ENCODE measurements at places on chromosomes 4 and X.

- DNase-seq: no peak
Measured at GRCh38 chr4:77818073-77818601, 1.0 kb downstream of the CNOT6L start.

- no peak for DNase-seq
Measured at GRCh38 chr4:30972542-30972941, 252.4 kb downstream of the PCDH7 start.

DNA sequence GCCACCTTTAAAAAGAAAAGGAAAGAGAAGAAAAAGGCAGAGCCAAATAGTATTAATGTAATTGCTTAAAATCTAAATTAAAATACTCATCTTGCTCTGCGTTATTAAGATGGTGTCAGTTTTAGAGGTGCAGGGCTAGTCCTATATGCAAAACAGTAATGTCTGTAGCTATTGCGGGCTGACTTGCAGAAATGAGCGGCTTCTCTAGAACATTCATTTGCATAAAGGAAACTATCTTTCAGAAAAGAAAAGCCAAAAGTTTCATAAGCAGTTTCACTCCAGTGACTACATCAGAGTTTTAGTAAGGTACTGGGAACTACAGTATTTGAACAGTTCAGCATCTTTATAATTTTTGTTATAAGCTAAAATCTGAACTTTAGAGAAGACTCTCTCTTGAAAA, 6.0 kb downstream of the SMAD1 start:
- DNase-seq: no peak

DNA sequence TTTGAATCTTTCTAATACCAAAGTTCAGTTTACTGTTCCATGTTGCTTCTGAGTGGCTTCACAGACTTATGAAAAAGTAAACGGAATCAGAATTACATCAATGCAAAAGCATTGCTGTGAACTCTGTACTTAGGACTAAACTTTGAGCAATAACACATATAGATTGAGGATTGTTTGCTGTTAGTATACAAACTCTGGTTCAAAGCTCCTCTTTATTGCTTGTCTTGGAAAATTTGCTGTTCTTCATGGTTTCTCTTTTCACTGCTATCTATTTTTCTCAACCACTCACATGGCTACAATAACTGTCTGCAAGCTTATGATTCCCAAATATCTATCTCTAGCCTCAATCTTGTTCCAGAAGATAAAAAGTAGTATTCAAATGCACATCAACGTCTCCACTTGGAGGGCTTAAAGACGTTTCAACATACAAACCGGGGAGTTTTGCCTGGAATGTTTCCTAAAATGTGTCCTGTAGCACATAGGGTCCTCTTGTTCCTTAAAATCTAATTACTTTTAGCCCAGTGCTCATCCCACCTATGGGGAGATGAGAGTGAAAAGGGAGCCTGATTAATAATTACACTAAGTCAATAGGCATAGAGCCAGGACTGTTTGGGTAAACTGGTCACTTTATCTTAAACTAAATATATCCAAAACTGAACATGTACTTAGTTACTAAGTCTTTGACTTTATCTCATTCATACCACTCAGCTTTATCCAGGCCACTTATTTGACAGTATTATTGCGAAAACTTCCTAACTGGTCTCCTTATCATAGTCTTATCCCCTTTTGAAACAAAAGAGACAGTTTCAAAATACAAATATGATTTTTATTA, 3.6 kb upstream of the AFP start:
- DNase-seq: no peak

DNA sequence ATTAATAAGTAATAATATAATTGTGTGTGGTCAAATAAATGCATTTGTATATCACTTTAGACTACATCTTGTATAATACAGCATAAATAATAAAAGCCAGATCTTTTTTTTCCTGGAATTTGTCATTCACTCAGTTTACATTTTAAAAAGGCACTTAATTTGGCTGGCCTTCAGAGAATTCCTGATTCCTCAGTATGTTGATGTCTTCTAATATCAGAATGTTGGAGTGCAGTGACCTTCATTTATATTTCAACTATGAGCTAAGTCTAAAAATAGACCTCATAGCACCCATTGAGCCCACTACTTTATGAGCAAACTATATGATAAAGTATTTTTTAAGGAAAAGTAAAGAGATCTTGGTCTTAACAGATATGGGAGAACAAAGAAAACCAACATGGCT, 27.8 kb downstream of the ZNF330 start:
- no peak for DNase-seq

GRCh38 chr4:152138451-152138850, 377.6 kb upstream of the GATB start:
- DNase-seq: peak; percentile 42
